Spinal cord (tissue), 10 donors: ENCODE measurements at places on chromosomes 6 and 20.

- DNase-seq = peak; percentile 68
Measured at GRCh38 chr6:34414999-34415858, 10.6 kb downstream of the RPS10 start.

DNA sequence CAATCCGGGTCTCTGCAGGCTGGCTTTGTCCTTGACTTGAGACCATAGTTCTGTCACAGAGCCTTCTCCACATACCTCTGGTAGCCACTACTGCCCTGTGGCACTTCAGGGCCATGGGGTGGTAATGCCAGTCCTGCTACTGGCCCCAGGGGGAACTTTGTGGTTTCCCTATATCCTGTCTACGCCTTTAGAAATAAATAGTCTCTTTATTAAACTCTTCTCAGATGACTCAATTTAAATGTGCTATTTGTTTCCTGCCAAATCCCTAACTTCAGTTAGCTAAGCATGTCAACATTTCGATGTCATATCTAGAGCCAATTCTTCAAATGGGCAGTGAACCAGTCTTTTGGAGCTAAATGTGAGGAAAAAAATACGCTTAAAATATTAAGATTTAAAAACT, 60.1 kb downstream of the SEL1L2 start:
- no peak for DNase-seq

DNA sequence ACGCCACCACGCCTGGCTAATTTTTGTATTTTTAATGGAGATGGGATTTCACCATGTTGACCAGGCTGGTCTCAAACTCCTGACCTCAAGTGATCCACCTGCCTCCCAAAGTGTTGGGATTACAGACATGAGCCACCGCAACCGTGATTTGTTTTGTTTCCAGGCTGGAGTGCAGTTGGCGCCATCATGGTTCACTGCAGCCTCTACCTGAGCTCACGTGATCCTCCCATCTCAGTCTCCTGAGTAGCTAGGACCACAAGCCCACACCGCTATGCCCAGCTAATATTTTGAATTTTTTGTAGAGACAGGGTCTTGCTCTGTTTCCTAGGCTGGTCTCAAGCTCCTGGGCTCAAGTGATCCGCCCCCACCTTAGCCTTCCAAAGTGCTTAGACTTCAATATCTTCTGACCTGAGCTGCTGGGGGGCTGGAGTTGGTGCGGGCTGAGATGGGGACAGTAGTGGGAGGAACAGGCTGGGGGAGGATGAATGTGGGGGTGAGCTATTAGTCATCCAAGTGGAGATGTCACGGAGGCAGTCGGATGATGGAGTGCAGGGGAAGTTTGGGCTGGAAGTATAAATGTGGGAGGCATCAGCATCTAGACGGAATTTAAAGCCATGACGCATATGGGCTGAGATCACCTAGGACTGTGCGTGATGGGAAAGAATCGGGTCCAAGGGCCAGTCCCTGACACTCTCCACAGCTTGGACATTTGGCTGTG, 23.1 kb upstream of the ZMYND8 start:
- no peak for DNase-seq

DNA sequence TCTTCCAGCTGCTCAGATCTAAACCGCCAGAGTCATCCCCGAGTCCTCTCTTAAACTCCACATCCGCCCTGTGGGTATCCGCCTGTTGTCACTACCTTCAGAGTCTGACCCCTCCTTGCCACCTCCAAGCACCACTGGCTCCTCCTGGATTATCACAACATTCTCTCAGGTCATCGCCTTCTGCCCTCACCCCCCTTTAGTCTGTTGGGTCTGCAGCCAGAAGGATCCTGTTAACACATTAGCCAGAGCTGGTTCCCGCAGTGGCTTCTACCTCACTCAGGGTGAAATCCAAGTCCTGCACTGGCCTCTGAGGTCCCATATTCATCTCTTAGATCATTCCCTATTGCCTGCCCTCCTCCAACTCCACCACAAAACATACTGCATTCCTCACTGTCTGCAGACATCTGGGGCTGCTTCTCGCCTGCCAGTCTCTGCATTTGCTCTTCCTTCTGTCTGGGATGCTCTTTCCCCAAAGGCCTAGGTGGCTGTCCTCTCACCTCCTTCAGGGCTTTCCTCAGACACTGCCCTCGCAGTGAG, 34.1 kb downstream of the TNXB start:
- DNase-seq = no peak

GRCh38 chr6:43746613-43747102, 23.4 kb upstream of the VEGFA start:
- DNase-seq = no peak

DNA sequence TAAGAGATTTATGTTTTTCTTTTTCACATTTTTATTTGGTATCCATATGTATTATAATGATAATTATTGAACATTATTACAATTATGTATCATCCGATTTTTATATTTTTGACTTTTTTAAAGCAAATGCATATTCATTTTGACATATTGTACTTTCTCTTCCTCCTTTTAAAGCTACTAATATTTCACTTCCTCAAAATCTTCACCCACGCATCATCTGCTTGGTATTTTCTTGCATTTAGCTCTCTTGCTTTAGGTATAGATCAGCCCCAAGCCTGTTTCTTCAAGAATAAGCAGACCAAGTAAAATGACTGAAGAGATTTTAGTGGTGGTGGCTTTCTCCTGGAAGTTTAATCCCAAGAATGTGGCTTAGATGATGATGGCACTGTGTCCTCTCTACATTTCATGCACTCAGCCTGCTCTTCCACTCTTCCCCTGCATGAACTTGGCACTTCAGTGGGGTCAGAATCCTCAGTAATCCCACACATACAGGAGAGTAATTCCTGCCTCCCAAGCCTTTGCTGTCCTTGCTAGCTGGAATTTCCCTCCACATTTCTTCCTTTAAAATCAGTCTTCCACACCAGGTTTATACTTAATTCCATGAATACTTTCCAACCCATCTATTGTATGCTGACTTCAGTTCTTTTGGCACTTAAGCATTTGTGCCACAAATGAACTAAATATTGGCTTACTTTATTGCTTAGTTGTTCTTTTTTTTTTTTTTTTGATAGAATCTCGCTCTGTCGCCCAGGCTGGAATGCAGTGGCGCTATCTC, 8.2 kb downstream of the NCOA7 start:
- DNase-seq = no peak

GRCh38 chr6:156395276-156395675, 381.9 kb upstream of the ARID1B start:
- no peak for DNase-seq

GRCh38 chr6:146914489-146915483, 289.4 kb upstream of the STXBP5 start:
- DNase-seq = no peak

GRCh38 chr6:42165016-42165415, 8.1 kb upstream of the GUCA1A start:
- no peak for DNase-seq

DNA sequence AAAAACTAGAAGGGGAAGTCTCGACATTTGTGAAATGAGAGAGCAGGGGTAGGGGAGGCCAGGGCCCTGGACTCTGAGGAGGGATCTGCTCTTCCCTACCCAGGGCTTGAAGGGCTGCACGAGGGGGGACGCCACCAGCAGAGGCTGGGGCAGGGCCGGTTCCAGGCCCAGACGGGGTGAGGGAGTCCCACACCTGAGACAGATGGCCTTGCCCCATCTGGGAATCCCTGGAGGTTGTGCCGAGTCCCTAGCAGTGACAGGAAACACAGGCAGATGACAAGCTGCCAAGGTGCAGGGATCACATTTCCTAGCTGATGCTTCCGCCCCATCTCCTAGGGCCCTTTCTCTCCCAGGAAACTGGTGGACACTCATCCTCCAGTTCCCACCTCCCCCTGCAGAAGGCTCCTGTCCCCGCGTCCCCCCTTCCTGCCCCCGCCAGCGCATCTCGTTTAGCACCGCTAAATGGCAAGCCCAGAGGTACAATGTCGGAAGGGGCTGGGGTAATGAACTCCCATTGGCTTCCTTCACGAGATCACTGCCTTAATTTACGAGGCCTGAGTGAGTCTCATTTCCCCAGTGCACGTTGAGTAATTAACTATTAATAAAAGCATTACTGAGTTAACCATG, 35.2 kb upstream of the CDH22 start:
- DNase-seq = peak; percentile 60

DNA sequence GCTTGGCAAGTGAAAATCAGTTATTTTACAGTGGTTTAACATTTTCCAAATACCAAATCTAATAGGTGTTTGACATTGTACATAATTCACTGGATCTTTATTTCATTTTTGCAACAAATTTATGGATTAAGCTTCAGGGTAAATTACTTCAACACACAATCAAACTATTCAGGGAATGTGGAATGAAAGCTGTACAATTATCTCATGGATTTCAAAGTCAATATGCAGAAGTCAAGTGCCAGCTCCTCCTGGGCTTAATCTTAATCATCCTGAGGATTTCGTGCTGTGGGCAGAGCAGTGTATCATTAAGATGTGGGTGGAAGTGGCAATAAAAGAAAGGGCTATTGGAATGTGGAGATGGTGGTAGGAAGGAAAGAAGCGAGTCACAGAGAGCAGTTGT, 548.8 kb downstream of the COL12A1 start:
- DNase-seq = no peak

DNA sequence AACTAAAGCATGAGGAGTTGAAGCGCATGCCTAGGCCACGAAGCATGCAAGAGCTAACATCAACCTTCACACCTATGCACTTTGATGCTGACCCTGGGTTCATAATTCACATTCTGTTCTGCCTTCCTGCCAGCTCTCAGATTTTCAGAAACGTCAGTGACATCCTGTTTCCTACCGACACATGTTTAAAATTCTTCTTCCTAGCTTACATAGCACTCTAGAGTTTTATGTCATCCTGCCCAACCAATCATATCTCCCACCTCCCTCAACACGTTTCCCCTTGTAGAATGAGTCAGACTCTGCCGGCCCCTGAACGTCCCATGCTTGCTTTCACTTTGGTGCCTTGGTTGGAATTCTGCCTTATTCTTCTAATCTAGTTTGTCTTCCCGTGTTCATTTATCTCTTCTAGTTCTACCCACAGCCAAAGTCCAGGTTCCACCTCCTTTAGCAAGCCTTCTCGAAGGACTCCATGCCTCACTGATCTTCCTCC, 97.2 kb upstream of the MAP7 start:
- no peak for DNase-seq

GRCh38 chr20:46006022-46006705, 2.5 kb upstream of the MMP9 start:
- no peak for DNase-seq

DNA sequence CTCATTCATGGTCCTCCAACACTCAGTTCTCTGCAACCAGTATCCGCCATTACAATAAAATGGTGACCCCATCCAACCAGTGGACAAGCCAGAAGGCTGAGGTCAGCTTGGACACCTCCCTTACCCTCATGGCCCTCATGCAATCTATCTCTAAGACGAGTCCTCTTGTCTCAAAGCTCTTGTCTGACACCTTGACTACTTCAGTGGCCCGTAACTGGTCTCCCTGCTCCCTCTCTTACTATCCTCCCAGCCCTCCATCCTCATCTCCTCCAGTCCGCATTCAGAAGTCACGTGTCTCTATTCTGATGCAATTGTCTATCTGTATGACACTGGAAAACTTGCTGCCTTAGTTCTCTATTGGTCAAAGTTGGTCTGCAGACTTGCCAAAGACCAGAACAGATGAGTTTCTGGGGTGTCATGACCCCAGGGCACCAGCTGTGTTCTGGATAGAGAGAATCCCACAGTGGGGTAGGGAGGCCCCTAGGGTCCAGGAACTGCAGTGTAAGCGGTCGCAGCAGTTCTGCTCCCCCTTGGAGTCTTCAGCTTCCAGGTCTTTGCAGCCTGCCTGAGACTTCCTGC, 59.6 kb upstream of the RNF24 start:
- no peak for DNase-seq

DNA sequence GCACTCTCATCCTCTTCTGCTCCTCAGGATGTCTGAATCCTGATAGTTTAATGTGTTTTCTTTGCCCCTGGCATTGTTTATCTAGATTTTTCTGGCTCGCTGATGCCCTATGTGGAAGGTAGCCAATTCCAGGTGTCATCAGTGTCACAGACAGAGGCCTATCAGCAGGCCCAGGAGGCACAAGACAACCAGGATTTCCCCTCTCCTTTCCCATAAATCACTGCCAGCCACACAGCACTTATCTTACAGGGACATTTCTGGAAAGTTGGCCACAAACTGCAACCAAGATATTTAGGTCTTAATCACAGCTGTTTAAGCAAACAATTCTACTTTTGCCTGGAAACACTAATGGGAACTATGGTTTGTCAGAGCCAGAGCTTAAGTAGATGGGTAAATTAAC, 28.1 kb downstream of the ADGRF5 start:
- no peak for DNase-seq

DNA sequence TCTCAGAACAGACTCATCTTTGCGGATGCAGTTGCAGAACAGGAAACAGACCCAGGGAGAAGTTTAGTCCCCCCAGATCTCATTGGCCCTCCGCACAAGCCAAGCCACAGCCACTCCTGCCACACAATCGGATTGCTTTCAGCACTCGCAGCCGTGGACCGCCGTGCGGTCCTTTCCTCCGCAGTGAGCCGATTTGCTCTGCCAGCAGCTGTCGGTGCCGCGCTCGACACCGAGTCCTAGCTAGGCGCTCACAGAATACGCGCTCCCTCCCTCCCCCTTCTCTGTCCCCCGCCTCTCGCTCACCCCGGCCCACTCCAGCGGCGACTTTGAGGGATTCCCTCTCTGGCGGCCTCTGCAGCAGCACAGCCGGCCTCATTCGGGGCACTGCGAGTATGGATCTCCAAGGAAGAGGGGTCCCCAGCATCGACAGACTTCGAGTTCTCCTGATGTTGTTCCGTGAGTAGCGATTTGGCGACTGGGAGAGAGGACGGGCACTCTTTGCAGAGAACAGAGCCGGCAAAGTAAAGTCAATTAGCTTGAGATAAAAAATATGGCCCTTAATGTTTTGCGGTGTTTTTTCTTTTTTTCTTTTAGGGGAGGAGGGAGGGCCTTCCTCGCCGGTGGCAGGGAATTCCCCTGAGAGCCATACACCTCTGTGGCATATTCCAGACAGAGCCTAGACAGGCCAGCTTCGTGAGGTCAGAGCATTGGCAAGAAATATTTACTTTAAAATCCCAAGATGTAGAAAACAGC, at the start of gene LAMP5:
Gene LAMP5, plus strand, starts transcription at position 130 of the 753 bp plus-strand sequence. Its CDS starts 263 bp downstream, at position 393.
- DNase-seq = no peak

- no peak for DNase-seq
Measured at GRCh38 chr6:5443491-5443890, 182.2 kb downstream of the FARS2 start.

- no peak for DNase-seq
Measured at GRCh38 chr6:37552267-37552666, 52.6 kb upstream of the CCDC167 start.

DNA sequence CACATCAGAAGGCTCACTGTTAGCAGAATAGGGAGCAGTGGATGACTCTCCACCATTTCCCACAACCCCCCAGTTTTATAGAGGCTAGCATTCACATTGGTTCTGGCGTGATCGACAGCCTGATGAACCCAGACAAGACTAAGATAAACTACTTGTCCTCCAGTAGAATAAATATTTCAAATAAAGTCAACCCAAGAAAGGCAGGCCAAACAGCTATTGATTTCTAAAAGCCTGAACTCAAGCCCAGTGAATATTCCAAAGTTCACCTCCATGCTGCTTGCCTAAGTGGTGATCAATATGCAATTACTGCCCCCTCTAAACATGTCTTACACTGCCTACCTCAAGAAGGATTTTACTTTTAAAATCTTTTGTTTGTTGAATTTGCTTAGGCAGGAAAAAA, 104.5 kb downstream of the CTNNBL1 start:
- no peak for DNase-seq
